ENCODE measurements at places on chromosomes 7 and 10.

DNA sequence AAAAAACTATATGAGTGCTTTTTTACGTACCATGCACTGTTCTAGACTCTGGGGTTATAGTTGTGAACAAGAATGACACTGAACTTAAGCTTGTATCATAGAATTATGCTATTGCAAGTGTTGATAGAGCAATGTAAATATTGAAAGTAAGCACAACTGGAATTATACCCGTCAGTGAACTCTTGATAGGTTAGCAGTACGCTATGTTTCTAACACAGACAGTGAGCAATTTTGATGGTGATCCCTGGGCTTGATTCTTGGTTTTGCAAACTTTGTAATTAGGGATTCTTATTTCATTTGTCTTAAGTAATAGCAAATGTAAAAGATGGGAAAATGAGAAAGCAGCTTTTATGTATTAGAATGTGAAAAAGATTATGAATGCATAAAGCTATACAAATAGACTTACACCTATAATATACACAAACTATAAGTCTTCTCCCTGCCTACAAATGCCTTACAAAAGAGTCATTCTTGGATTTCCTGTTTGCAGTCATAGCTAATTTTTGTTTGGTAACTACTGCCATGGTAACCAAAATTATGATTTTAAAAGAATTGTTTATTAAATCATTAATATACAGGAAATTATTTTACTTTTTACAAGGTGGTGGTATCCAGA lies 6.7 kb downstream of the TES start:
- DNase-seq = no peak

- no peak for DNase-seq
These were observed 50.1 kb upstream of the LMTK2 start for GRCh38 chr7:98056580-98056979.

DNA sequence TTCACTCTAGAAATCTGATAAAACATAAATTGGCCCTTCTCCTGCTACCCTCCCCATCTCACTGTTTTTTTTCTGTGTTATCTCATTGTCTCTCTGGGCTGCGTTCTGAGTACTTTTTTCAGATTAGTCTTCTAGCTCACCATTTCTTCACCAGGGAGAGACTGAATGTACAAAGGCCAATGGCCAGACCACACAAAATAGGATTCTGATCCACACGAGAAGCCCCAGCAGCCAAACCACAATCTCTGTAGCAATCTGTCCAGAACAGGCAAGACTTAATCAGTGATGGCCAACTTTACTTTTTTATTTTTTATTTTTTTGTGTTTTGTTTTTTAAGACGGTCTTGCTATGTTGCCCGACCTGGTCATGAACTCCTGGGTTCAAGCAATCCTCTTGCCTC lies 55.9 kb upstream of the PAPSS2 start:
- no peak for DNase-seq

DNA sequence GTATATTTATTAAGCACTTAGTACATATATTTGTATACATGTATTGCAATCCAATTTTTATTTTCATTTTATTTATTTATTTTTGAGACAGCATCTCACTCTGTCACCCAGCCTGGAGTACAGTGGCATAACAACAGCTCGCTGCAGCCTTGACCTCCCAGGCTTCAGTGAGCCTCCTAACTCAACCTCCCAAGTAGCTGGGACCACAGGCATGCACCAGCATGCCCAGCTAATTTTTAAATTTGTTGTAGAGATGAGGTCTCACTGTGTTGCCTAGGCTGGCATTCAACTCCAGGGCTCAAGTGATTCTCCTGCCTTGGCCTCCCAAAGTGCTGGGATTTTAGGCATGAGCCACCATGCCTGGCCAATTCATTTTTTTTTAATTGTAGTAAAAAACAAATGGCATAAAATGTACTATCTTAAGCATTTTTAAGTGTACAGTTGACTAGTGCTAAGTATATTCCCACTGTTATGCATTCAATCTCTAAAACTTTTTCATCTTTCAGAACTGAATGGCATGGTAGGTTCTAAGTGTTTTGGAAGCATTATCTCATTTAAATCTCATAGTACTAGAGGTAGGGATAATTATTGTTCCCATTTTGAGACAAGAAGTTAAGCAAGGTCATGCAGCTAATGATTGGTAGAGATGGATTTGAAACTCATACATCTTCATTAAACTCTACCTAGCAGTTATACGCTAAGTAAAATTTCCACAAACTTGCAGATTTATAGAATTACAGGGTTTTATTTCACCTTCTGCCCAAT lies 264.0 kb upstream of the NFE2L3 start:
- DNase-seq = no peak

DNA sequence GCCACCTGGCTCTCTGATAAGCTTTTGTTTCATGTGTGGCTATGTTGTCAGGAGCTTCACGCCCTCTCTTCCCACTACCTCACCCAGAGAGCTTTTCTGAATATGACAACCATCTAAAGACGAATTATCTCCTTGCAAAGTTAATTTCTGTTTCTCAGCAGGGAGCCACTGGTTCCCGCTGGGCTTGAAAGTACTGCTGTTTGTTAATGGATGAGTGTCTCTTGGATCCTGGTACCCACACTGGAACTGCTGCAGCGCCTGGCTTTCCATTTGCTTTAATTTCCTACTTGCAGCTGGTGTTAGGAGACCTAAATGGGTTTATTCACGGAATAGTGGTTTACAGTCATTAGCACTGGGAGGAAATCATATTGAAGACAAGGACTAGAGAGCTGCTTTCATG lies 267.9 kb upstream of the LRGUK start:
- no peak for DNase-seq

Measured in hematopoietic multipotent progenitor cell treated with erythropoietin and hydrocortisone succinate and interleukin-3 and kit ligand, for 15 days (in vitro differentiated cells).